ENCODE measurements at places on chromosomes 7 and 10.

DNA sequence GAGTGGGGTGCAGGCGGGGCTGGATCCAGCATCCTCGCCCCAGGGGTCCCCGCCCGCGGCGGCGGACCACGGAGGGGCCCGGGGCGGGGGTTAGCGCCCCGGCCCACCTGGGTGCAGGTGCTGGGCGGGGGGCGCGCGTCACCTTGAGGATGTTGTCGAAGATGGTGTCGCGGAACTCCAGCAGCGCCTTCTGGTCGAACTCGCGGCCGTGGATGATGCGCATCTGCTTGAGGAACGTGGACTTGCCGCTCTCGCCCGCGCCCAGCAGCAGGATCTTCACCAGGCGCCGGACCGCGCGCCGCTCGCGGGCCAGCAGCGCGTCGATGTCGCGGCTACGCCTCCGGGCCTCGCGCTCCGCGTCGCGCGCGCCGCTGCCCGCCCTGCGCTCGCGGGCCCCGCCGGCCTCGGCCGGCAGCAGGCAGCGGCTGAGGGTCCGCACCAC is 376 bp downstream of the GNA12 start:
- no peak for DNase-seq

- DNase-seq, result no peak
Measured at GRCh38 chr7:130993671-130994365, 259.8 kb upstream of the KLF14 start.

DNA sequence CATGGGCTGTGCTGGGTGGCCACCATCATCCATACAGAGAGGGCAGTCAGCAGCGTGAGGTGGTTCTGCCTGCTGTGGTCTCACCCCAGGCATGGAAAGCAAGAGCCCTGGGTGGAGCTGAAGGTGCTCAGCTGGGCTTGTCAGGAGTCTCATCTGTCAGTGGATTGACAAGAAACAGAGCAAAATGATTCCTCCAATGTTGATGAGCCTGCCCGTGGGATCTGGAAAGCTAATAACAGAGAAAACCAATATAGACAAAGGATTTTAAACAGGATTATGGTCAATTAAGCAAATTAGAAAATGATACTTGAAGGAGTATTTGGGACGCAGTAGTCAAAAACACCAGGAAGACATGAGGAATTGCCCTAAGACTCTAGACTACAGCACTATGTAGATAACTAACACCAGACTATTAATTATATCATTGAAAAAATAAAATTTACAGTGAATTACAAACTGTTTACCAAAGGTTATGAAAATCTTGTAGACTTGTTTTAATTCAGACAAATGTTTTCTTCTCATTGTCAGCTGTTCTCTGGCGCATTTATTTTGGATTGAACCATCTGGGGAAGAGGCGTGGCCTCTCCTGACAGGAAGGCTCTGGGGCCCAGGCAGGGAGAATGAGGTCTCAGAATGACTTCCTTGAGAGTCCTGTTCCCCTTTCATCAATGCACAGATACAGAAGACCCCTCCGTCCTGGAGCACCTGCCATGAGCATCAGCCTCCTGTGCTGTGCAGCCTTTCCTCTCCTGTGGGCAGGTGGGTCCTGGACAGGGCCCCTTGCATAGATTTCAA is 211.2 kb upstream of the PRSS58 start:
- DNase-seq, result no peak

DNA sequence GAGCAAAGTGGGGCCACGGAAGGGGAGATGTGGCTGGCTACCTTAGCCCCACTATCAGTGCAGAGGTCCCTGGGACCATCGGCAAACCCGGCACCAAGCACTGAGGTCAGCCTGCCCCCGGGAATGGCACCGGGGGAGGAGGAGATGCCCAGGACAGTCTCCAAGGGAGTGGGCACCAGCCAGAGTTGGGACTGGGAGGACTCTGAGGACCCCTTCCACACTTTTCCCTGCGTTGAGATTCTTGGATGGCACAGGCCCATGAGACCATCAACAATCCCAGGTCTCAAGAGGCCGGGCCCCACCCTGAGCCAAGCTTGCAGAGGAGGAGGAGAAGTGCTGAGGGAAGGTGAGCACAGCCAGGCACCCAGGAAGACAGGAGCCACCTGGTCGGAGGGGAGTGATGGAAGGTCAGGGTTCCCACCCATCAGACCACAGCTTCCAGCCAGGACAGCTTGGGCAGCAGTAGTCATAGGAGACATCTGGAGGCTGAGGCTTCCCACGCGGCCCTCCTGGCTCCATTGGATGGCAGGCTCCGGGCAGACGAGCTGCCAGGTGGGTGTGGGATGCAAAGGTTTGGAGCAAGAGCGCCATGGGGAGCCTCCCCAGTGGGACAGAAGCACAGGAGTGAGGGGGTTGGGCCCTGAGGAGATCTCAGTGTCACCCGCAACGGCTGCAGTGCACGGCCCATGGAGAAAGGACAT is 2.6 kb upstream of the OPN4 start:
- no peak for DNase-seq

DNA sequence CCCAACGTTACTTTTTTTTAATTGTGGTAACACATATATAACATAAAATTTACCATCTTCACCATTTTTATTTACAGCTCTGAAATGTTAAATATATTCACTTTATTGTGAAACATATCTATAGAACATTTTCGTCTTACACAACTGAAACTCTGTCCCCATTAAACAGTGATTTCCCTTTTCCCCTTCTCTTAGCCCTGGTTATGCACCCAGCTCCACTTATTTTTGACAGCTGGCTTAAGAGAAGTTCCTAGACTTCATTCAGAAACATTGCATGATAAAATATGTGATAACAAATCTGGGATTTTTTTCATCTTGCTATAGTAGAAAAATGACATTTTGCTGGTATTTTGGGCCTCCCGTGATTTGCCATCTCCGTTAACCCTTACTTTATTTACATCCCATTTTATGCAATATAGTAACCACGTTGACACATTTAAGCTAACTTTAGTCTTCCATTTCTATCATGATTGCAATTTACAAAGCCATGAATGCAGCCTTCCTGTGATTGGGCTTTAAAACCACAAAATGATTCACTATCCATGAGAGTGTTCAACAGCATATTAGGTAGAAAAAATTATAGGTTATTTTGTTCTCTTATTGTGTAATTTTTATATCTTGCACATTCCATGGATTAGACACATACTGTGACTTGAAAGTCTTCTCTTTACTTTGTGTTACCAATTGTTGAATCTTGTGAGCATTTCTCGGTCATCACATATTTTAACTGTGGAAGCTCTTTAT is 139.6 kb downstream of the SND1 start:
- DNase-seq, result no peak

DNA sequence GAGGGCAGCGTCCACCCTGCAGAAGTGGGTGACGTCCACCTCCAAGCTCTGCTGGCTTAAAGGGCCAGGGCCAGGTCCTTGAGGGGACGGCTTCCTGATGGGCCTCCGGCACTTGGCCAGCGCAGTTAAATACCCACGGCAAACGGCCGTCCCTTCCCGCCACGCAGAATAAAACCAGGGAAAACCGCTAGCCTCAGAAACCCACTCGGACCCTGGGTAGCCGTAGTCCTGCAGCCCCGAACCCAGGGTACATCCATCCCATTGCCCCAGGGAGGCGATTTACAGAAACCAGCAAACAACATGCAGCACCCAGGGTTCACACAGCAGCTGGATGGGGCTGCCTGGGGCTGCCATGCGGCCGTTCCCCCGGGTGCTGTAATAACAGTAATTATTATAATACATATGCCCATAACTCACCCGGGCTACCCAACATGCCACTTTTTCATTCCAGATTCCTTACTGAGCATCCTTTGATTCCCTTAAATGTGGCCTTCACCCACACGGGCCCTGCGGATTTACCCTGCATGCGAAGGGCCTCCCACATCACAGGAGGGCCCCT is 81.5 kb upstream of the PDGFA start:
- DNase-seq, result no peak

DNA sequence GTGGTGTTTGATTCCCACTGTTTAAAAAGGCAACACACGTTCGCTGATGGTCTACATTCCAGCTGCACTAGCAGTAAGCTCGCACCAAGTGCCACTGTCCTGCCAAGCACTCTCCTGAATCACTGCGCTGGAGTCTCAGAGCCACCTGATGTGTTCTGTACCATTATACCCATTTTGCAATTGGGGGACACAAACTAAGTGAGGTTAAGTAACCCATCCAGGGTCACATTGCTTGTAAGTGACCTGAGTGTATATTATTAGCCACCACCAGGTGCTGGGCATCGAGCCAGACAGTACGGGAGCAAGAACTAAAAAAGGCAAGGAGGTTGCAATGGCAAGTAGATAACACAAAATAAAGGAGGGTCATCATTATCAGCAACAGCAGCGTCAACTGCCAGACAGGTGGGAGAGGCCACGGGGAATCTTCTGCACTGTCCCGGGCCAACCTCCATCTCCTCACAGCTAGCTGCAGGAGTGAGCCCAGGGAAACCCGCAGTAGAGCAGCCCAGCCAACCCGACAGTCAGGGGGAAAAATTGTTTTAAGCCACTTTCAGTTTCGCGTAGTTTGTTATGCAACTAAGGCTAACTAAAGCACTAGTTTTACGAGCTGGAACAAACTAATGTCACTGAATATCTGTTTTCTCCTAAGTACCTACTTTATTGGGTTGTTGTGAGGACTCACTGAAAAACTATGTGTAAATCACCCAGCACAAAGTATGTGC is 712 bp upstream of the CPVL start:
- DNase-seq, result no peak

DNA sequence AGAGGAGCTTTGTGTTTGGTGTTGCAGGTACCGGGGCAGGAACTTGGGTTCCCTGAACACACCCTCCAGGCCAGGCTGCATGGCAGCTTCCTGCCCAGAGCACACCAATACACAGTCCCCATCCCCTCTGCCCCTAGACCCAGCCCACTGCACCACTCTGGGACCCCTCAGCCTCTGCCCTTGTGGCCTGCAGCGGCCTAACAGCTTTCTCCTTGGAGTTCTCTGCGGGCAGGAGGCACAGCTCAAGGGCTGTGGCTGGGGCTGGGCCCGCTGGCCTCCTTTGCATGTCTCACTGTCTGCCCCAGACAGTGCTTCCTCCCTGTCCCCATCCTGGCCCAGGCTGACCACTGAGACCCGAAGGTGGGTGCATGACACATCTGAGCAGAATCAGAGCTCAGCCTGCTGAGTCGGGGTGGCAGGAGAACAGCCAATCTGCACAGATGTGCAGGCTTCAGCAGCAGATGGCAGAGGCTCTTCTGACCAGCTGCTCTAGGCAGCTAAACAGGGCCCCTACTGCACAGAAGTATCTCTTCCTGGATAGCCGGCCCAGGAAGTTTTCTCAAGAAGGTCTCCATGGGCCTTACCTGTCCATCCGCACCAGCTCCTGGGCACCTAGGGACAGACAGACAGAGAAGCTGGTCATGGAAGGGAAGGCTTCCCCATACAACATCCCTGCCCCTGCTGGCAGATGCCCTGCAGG is 20.8 kb downstream of the VSIR start:
- DNase-seq, result no peak

DNA sequence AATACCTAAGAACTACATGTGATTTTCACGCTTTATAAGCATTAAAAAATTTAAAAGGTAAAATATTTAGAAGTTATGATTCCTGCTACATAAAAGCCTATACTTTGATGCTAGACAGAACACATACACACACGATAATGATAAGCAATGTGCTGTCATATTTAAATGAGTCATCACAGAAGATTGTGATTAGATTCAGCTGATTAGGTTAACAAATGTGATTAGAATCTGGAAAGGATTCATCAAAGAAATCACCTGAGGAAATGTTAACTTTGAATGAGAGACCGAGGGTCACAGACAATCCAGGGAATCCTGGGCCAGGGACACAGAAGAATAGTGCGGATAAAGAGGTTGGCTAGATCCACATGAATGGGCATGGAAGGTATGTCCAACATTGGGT is 42.0 kb upstream of the CYP2C18 start:
- DNase-seq, result no peak

GRCh38 chr10:29306688-29307087 is 17.8 kb downstream of the LYZL1 start:
- DNase-seq, result no peak

- DNase-seq, result no peak
Measured at GRCh38 chr7:51785876-51786275, 469.3 kb upstream of the COBL start.
